ENCODE measurements at places on chromosomes 7 and 10.

DNA sequence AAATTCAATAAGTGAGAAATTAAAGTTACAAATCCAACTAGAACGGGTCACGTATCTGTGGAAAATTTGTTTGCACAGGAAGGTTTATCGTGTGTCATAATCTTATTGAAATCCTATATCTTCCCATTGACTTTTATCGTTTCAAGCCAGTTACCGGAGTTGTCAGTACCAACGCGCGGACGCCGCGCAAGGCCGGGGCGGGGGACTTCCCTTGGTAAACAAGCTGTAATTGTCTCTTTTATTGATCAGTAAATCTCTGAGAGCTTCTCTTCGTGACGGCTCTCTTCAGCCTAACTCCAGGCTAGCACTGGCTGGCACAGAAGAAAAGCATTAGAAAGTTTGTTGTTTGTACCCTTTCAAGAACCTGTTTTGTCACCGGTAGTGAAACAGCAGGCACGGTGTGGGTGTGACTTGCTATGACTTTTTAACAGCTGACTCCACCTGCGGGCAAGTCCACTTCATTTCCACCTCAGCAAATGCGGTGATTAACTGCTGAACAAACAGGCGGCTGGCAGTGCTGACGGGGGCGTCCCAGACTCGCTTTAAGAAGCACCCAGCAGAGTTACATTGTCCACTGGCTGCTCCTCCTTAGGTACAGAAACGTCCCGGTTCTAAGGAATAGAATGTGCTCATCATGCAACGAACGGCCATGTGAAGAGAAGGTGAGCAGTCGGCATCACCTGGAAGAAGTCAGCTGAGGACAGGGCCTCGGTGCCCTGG lies 215.8 kb downstream of the MAD1L1 start:
- no peak for DNase-seq

DNA sequence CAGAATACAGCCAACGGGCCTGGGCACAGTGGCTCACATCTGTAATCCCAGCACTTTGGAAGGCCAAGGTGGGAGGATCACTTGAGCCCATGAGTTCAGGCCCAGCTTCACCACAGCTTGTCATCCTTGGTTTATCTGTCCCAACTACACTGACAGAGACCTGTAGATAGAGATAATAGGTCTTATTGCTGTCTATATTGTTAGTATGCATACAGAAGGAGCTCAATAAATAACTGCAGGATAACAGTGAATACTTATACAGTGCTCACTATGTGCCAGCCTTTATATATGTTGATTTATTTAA lies 1.3 kb downstream of the CNPY4 start:
- DNase-seq = no peak

DNA sequence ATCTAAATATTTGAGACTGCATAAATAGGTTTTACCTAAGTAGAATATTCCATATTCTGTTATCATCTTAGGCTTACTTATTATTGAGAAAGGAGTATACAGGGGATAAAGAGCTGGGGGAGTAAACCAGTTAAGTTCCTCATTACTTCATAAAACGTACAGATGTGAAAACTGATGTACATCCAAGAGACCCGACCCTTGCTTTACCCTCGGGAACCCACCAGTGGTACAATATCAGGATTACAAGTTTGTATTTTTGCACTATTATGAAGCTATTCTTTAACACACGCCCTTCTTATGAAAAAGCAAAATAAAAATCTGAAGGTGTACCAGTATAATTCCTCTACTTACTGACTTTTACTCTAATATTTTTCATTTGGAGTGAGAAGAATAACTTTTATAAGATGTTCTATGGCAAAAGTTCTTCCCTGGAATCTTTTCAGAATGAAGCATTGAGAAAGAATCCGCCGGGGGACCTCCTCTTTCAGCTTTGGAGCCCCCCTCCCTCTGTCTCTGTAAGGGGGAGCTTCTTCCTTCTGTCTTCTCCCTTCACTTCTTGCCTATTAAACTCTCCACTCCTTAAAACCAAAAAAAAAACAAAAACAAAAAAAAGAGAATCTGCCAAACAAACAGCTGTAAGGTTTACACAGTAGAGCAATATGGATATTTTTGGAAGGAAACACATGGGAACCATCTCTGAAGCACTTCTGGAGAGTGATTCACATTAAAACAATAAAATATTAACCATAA lies 550.0 kb downstream of the TNS3 start:
- DNase-seq = no peak

DNA sequence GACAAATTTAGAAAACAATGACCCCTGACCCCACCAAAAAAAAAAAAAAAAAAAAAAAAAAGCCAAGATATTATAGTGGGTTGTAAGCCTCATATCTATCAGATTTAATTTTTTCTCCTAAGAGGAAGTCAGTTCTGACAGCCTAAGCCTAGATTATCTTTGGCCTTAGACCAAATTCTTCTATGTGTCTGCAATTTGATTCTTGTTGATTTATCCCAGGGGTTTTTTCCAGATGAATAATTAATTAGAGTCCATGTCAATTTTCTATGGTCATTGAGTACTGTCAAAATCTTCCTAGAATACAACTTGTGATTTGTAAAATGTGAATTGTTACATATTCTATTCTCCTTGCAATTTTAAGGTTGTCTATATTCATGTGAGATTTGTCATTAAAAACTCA lies 151.6 kb upstream of the CACNA2D1 start:
- DNase-seq = no peak

- no peak for DNase-seq
Measured at GRCh38 chr10:26044141-26044749, 110.2 kb downstream of the MYO3A start.

DNA sequence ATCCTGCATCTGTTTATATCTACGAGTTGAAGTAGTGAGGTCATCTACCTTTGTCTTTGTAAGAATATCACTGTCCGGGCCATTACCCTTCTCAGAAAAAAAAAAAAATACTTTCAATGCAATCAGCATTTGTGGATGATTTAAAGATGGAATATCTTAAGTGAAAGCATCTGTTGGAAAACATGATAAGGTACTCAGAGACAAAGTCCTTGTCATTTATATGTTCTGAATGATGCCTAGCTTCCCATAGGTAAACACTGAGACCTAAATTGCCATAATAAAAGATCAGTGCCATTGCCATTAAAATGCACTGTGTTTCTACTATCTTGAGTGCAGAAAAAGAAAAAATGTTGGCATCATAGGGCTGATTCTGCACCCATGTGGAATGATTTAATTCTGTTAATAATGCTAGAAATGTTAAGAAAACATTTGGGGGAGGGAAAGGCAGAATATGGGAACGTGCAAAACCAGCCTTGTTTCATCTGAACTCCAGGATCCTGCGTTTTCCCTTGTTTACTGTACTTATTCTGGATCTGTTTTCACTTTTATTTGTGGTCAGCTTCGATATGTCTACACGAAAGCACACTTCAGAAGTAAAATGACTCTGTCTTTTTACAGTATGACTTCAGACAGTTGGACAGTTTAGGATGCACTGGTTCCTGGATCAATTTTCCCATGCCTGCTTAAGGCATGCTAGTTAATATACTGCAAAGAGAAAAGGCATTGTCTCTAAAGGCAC lies 669.8 kb downstream of the SUGCT start:
- no peak for DNase-seq

DNA sequence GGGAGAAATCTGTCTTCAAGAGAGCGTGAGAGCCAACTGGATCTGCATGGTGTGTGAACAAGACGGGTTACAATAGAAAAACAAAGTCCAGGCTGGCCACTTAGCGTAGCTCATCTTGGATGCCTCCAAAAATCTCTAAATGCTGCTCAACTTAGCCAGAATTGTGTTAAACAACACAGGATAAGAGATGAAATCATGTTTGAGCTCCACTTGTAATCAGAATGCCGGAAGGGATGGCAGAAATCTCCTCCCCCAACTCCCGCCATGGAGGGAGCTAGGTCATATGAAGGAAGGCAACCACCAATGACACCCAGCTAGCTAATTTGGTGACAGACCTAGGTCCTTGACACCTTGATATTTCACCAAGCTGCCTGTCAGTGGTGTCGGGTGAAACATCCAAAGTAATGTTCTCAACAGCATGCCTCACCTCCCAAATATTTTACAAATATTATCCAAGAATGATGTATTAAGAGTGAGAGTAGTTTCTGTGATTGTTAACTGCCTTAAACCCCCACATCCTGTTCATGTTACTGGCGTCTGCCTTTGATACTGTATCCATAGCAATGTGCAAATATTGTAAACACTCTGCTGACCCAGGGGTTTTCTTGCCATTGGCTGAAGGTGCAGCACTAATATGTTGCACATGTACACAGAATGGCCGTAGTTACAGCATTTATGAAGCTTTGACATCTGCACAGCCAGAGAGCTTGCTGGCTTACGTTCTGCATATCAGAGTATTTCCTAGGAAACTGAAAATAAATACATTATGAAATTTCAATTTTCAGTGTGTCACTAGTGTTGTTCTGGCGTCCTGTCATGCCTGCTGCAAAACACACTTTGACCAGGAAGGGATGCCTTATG lies 25.8 kb downstream of the TMEM254 start:
- no peak for DNase-seq

Data from frontal cortex (tissue), 4 donors.